Posterior vena cava (tissue), 2 donors: ENCODE measurements at places on chromosomes 7 and 10. TPM values are rescaled to one million over a fixed set of nuclear protein-coding genes. Genes with fewer than 3 reads are reported as not detected.

DNA sequence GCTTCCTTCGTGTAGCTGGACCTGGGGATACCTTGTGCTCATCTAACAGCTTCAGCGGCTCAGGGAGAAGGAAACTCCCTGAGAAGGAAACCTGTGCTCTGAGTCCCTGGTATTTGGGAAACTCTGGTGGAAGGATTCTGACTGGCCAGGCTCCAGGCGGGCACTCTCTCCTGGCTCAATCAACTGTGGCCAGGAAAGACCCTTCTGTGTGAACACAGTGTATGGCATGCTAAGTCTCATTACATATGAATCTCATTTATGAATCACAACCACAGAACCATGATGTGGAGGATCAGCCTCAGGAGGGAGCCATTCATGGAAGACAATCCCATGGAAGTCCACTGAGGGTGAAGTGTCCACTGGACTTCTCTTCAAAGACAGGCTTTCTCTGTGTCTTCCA is 20.9 kb downstream of the NPS start:
- DNase-seq = no peak

DNA sequence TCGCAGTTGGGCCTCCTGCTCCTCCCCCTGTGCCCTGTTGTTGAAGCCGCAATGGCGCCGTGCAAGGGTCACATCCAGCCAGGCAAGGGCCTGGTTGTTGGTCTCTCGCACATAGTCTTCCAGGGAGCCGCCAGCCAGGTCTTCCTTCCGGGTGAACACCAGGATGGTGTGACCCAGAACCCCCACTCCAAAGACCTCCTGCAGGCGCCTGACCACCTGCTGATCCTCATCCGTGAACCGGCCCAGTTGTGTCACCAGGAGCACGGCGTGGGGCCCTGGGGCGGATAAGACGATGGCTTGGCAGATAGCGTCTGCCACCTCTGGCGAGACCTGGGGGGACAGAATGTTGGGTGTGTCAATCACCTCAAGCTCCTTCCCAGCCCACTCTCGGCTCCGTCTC is 4.2 kb downstream of the GIMAP6 start:
- DNase-seq = no peak

DNA sequence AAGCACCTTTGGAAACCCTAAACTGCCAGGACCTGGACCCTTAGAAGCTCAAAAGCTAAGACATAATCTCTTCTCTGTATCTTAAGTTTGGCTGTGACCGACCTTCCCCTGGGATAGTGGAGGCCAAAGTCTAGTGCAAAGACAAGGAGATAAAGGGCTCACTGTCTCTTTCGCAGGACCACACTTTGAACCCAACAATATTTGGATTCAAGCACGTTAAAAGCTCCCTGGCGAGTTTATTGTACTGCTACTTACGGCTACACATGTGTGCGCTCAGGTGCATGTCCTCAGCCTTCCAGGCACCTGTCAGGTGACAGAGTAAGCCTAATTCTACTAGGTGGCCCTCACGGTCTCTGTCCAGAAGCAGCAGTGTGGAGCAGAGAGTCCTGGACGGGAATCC is 55.9 kb downstream of the PNLIPRP2 start:
- DNase-seq = no peak

DNA sequence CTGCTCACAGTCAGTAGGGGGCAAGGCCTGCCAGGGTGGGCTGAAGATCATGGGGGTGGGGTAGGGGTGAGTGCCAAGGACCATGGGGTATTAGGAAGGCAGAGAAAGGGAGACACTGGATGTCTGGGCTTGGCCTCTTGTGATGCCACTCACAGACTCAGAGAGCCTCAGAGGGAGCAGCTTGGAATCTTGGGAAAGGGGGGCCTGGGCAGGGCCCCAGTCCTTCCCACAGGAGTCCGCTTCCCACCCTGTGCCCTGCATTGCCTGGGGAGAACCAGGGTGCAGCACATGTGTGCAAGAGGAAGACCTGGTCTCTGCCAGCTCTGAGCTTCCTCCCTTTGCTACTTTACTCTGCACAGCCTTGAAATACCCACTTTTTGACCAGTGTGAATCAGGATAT is 4.3 kb downstream of the ADCY1 start:
- peak; percentile 47 for DNase-seq

GRCh38 chr10:62638062-62638477 is 166.4 kb upstream of the ADO start:
- DNase-seq = no peak

DNA sequence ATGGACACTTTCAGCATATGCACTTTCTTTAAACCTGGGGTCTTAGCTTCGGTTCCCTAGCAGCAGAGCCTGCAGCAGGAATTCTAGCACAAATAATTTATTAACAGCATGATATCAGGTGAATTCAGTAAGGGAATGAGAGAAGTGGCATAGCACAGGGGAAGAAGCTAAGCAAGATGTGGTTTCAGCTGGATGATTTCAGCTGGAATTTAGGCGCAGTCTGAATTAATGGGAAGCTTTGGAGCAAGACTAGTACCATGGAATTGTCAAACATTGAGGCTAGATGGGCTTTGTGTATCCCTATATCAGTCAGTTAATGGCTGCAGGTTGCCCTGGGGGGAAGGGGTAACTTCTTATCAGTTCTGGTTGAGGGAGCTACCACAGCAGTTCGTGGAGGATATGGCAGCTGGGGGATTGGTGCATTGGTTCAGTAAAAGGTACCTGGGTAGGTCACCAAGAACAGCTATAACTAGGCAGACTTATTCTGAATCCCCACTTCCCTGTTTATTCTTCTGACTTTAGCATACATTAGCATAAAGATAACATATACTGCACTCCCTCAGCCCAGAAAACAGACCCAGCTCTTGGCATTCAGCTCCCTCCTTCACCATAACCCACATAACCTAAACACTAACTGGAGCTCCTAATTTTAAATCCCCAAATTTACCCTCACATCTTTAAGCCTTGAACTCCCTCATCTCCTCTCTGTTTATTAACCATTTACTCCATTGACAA is 46.8 kb upstream of the NAMPT start:
- DNase-seq = no peak

GRCh38 chr10:13944823-13945222 is 358.1 kb downstream of the PRPF18 start:
- no peak for DNase-seq

- peak; percentile 98 for DNase-seq
Measured at GRCh38 chr7:63900394-63901203, 98.0 kb upstream of the ZNF722 start.

- DNase-seq = no peak
Measured at GRCh38 chr10:103836861-103837260, 18.5 kb downstream of the SH3PXD2A start.

DNA sequence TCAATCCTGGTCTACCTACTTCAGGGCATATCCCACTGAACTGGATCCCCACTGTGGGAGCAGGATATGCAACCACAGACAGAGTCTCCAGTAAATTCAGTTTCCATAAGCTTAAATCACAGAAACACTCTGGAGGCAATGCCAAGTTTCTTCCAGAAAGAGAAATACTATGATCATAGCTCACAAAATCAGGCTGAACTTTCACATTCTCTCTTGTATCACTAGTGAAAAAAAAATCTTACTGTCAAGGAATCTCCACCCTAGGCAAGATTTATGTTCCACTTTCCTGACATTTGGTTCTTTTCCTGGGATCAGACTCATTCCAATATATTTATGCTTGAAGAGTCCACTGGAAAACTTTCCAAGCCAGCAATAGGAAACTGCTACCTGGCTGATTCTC is 749.0 kb downstream of the SUGCT start:
- DNase-seq = no peak

- DNase-seq = no peak
Measured at GRCh38 chr10:6986927-6987326, 406.9 kb upstream of the PRKCQ start.

GRCh38 chr7:27139334-27140125 is 4.0 kb downstream of the HOXA5 start:
- no peak for DNase-seq

DNA sequence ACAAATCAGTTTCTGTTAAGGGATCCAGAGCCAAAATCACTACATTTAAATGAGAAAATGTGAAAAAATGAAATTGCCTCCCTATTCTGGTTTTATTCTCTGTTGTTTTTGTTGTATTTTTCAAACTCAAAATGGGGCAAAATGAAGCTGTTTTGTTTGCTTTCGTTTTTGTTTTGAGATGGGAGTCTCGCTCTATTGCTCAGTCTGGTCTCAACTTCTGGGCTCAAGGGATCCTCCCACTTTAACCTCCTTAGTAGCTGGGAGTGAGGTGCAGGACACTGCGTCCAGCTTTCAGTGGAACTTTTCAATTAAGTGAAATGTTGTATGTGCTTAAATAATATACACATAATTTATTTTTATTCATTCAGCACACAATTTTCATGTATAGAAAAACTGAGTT is 205.0 kb downstream of the SORCS1 start:
- no peak for DNase-seq

DNA sequence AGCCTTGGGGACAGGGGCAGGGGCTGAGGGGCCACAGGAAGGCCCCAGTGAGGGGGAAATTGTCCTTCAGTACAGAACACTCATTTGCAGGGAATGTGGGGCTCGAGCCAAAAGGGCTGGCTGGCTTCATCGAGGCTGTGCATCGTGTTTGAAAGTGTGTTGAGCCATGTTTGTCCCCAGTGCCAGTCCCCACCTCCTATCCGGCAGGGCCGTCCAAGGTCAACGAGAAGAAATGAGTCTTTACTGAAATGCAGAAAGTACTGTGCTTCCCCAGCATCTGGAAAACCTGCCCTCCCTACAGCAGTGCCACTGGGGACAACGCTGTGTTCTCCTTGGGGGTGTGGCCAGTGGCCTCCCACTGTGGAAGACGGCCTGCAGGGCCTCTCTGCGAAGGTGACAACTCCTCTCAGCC is 214.1 kb downstream of the KLF6 start:
- DNase-seq = no peak

DNA sequence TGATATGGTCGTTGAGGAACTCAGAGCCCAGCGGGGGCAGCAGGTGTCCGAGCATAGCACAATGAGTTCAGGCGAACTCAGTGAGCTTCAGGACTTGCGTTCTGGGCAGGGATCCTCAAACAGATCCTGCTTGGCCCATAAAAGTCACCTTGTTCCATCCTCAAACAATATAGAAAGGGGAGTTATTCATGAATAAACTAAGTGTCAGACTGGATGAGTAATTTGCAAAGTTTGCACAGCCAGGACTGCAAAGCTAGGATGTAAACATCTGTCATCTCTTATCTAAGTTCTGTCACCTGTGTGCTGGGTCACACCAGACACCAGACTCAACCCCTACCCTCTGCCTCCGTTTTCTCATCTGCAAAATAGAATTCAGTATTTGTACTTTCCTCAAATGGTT is 58.0 kb upstream of the PFKP start:
- no peak for DNase-seq

- no peak for DNase-seq
Measured at GRCh38 chr10:20006169-20006870, 190.1 kb downstream of the PLXDC2 start.

GRCh38 chr10:127302343-127302742 is 106.0 kb upstream of the INSYN2A start:
- no peak for DNase-seq

DNA sequence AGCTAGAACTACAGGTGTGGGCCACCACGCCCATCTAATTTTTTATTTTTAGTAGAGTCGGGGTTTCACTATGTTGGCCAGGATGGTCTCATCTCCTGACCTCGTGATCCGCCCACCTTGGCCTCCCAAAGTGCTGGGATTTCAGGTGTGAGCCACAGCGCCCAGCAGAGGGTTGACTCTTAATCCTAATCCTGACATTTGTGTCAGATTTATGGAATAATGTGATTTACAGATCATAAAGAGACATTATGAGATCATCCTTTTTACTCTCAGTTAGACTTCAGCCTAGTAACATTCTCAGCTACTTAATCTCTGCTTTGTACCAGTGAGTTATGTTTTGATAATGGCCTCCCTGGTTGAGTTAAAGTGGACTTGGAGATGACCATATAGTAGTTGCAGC is 2.2 kb downstream of the BTRC start:
- DNase-seq = no peak

DNA sequence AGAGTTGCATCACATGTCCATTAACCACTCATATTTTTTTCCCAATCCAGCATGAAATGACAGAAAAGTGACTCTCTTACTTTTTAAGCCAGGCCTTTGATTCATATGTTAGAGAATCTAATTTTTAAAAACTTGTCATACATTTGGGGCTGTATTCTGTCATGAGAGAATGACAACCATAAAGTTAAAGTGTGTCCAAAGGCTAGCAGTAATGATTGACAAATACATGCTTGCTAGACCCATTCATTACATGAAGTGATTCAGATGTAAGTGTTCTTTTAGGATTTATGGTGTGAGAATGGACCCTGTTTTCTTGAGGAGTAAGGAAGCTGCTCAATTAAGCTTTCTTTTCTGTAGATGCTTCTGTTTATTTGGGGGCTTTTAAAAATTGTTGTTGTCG is 75.4 kb downstream of the CSTF2T start:
- DNase-seq = no peak

DNA sequence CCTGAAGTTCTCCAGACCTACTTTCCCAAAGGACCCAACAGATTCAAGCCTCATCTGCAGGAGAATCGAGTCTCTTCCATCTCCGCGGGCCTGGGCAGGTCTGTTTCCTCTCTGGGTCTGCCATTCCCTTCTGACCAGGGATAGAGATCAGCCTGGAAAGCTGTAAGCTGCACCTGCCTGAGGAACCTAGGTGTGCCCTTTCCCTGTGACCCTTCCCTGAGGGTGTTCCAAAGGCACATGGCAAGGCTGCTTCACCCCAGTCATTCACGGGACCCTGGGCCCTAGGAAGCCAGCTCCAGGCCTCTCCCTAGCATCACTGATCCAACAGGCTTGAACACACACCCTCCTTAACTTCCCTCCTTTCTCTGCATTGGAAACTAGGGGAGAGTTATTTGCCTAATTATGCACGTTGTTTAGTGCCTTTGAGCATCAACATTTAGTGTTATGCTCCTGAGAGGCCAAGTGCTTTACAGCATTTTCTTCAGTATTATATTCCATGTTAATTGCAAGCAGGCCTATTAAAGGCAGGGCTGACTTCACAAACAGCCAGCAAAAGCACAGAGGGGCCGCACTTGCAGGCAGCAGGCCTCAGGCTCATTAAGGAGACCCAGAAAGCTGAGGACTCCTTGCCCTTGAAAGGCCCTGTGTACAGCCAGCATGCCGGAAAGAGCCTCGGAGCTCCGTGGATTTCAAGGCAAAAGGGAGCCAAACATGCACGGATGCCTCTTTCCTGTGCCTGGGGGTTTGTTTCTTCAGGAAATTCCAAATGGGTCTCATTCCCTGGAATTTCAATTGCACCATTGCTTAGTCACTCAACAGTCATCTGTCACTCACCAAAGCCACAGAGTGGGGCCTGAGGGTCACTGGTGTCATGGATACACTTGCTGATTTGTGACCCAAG is 91.0 kb upstream of the FAM20C start:
- DNase-seq = peak; percentile 37

- no peak for DNase-seq
Measured at GRCh38 chr10:111446966-111447365, 370.1 kb downstream of the ADRA2A start.

The XRCC2 gene
- 0.43 TPM for total RNA-seq

The CYP3A7 gene
- not detected for total RNA-seq

The PRKCQ gene
- 0.38 TPM for total RNA-seq

The METTL27 gene
- total RNA-seq = 5.1 TPM

The CACNB2 gene
- 16.8 TPM for total RNA-seq

The KCP gene
- 1.3 TPM for total RNA-seq

The COL28A1 gene
- total RNA-seq = 0.46 TPM
